ENCODE measurements at places on chromosomes 6 and 20.

DNA sequence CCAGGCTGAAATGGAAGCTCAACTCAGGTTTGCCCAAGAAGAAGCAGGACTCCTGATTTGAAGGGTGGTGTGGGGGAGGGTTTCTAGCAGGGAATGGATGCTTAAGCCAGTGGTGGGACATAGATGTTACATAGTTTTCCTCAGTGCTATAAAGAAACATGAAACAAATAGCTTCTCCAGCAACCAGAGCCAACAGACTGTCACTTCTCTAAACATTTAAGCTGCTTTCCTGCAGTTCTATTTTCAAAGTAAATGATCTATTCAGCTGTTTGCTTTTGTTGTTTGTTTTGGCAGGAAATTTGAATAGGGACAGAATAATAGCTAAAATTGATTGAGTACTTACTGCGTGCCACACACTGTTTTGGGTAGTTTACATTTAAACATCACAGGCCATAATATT lies 169.0 kb downstream of the UST start:
- DNase-seq, result no peak

GRCh38 chr20:2762578-2763131 lies 37.8 kb downstream of the CPXM1 start:
- DNase-seq, result no peak

DNA sequence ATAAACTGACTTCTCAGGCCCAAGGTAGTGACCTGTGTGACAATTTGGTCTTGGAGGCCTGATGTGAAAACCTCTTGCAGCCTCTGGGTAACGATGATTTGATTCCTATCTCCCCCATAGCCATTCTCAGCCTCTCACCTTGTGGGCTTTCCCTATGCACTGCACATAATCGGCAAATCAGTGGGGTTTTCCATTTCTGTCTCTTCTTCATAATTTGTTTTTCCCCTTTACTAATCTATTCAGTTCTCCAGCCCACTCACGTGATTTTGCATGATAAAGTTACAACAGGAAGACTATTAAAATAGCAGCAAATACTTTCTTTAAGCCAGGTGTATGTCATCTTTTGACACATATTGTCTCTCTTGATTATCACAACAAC lies 893.7 kb downstream of the TFAP2A start:
- DNase-seq, result no peak

GRCh38 chr20:31712564-31713311 lies 9.9 kb downstream of the BCL2L1 start:
- DNase-seq, result no peak

- DNase-seq, result peak; percentile 7
These were observed 109.1 kb downstream of the MAN1A1 start for GRCh38 chr6:119240257-119241110.

DNA sequence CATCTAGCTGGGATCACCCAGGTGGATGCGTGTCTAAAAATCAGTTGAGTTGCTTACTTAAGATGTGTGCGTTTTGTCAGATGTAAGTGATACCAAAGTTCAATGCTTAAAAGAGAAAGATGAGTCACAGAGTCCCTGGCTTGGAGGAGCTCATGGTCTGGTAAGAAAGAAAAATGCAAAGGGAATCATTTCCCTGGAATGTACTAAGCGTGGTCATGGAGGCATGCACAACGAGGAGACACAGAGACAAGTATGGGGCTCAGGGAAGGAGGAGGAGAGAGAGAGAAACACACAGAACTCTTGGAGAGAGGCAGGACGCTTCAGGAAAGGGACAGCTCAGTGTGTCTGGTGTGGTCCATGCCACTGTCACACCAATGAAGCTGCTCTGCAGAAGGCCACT lies 186.9 kb upstream of the GMDS start:
- DNase-seq, result no peak

Data from NCI-H524 (cell line).